ENCODE measurements at places on chromosomes 6 and 20. TPM values are rescaled to one million over a fixed set of nuclear protein-coding genes. Genes with fewer than 3 reads are reported as not detected.
A peak's percentile ranks its signal among the peaks of the same experiment; 100 is the strongest.

DNA sequence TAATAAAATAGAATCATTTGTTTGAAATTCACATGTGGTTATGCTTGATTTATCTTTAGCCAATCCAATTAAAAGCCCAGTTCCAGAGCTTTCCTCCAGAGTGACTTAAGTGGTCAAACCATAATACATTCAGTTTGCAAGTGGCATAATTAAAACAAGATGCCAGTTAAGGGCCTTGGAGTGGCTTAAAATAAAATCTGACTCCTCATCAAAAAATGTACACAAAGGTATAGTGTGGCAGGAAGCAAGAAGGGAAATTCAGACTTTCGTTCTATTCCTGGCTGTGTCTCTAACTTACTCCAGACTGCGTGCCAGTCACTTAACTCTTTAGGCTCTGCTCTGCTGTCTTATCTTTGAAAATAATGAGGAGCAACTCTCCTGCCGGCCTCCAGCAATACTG, 251.3 kb upstream of the PRND start:
- DNase-seq, result no peak
- H3K27me3 ChIP-seq, result no peaks in the 10 kb centered on the region
- no peak overlapping the region for H3K27ac ChIP-seq
- no peaks in the 10 kb centered on the region for H3K36me3 ChIP-seq
- H3K4me3 ChIP-seq, result no peak overlapping the region

MRS2 gene
- total RNA-seq, result 21.2 TPM

DNA sequence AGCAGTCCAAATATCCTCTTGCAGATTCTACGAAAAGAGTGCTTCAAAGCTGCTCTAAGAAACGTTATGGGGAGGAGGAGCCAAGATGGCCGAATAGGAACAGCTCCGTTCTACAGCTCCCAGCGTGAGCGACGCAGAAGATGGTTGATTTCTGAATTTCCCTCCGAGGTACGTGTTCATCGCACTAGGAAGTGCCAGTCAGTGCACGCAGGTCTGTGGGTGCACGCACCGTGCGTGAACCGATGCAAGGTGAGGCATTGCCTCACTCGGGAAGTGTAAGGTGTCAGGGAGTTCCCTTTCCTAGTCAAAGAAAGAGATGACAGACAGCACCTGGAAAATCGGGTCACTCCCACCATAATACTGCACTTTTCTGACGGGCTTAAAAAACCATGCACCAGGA, 272.1 kb upstream of the DEFB115 start:
- H3K36me3 ChIP-seq, result no peaks in the 10 kb centered on the region
- H3K27me3 ChIP-seq, result no peaks in the 10 kb centered on the region
- H3K4me3 ChIP-seq, result no peak overlapping the region
- DNase-seq, result no peak
- H3K27ac ChIP-seq, result no peak overlapping the region

- peaks cover 47% of the 10 kb centered on the region for H3K27me3 ChIP-seq
- no peak overlapping the region for H3K27ac ChIP-seq
- H3K4me1 ChIP-seq, result no peaks in the 10 kb centered on the region
- no peak overlapping the region for H3K4me3 ChIP-seq
These were observed 78.5 kb upstream of the TRDN start for GRCh38 chr6:123715006-123715863.

DNA sequence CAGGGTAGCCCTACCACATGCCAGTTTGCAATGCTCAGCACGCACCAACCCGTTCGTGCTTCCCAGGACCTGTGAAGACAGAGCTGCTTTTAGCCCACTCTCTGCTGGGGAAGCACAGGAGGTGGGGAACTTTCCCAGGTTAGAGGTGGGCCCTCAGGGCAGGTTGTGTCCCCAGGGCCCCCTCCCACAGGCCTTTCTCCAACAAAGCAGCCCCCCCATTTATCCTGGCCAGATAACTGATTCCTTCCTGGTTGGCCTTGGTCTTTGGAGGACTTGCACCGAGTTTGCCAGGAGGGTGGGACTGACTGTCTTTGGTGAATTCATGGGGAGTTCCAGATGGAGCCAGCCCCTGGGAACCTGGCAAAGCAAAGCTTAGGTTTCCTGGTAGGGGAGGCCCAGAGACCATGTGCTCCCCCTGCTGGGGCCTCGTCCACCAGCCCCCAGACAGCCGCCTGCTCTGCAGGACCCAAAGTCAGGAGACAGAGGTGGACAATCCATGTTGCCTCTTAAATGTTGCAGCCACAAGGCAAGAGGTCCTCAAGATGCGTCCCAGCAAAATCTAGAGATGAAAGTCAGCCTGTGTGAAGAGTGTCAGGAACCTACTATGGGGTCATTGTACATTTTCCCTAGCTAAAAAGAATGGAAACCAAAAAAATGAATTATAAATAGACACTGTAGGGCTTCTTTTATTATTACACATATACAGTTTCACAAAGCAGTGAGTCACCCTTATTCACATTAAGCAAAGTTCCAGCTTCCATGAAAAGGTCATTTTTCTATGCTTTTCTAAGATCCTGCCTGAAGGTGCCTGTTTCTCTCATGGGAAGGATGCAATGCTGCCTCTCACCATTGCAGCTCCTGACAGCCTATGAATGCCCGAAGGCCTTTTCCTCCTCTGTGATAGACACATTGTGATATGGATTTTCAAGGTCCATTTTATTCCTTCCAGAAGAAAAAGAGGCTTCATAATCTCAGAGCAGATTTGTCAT, 497.8 kb downstream of the PREX1 start:
- no peak overlapping the region for H3K27ac ChIP-seq
- no peak overlapping the region for H3K4me3 ChIP-seq
- H3K27me3 ChIP-seq, result peaks cover 96% of the 10 kb centered on the region
- no peaks in the 10 kb centered on the region for H3K4me1 ChIP-seq
- DNase-seq, result peak; percentile 23

DNA sequence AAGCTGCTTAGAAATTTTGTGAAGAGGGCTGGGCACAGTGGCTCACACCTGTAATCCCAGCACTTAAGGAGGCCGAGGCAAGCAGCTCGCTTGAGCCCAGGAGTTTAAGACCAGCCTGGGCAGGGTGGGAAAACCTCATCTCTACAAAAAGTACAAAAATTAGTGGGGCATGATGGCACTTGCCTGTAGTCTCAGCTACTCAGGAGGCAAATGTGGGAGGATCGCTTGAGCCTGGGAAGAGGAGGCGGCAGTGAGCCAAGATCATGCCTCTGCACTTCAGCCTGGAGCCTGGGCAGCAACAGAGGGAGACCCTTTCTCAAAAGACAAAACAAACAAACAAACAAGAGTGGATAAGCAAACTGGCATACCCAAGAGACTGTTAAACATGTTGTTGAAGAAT, 308.3 kb upstream of the ADGRB3 start:
- no peak for DNase-seq
- H3K4me3 ChIP-seq, result no peak overlapping the region
- no peak overlapping the region for H3K27ac ChIP-seq
- no peaks in the 10 kb centered on the region for H3K36me3 ChIP-seq

DNA sequence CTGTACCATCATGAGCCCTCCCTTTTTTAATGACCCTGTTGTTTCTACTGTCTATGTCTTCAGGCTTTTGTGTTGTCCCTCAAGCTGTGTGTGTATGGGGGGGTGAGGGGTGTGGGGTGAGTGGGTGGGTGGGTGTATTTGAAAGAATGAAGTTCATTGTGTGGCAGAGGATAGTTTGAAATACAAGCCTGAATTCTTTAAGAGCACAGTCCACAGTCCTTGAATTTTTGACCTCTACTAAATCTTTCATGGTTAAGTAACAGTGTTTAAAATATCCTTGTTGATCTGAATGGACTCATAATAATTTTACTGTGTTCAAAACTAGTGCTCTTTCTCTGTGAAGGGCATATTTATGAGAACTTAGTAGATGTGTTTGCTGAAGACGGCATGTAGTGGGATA, 10.0 kb downstream of the MRAP2 start:
- H3K27ac ChIP-seq, result no peak overlapping the region
- no peak overlapping the region for H3K4me3 ChIP-seq
- no peaks in the 10 kb centered on the region for H3K36me3 ChIP-seq
- H3K4me1 ChIP-seq, result no peaks in the 10 kb centered on the region

OR2H1 gene
- total RNA-seq, result not detected

- H3K27me3 ChIP-seq, result no peaks in the 10 kb centered on the region
- DNase-seq, result peak; percentile 68
- no peak overlapping the region for H3K4me3 ChIP-seq
- no peak overlapping the region for H3K27ac ChIP-seq
- H3K4me1 ChIP-seq, result peaks cover 5% of the 10 kb centered on the region
These were observed 20.6 kb upstream of the SGK2 start for GRCh38 chr20:43537921-43538877.

- peaks cover 23% of the 10 kb centered on the region for H3K27me3 ChIP-seq
- H3K4me3 ChIP-seq, result no peak overlapping the region
- H3K27ac ChIP-seq, result no peak overlapping the region
- DNase-seq, result no peak
These were observed 490.2 kb upstream of the SULF2 start for GRCh38 chr20:48275286-48276020.

DNA sequence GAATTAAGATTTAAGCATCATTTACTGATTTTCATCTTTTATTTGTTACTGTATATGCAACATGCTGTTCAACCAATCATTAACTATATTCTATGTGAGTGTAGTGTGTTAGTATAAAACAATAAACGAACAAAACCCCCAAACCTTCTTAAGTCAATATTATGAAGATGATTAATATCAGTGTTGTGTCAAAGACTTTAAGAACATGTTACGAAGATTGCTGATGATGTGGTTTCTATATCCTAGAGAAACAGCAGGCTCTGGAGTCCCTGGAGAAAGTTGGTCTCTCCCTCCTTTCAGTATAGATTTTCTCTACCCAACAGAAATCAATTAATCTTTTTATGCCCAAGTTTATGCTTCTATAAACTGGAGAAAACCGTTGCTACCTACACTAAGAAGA, 393.8 kb upstream of the HSF2 start:
- no peak overlapping the region for H3K4me3 ChIP-seq
- no peaks in the 10 kb centered on the region for H3K27me3 ChIP-seq

DNA sequence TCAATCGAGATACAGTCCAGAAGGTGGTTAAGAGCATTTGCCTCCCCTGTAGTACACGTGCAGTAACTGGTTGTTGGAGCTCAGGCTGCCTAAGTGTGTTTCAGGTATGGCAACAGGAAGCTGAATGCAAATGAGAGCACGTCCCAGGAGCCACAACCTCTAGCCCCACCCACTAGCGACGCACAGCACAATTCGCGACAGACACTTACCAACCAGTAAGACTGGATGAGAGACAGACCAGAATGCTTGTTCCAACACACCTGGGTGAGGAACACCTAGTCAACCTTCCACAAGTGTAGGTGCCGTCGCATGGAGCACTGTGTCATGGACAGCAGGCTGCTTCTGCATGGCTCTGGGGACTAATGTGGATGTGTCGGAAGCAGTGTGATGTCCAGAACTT, 7.2 kb upstream of the SERPINB1 start:
- no peak for DNase-seq
- no peak overlapping the region for H3K27ac ChIP-seq
- H3K4me1 ChIP-seq, result peaks cover 13% of the 10 kb centered on the region
- no peak overlapping the region for H3K4me3 ChIP-seq
- H3K27me3 ChIP-seq, result no peaks in the 10 kb centered on the region
- H3K36me3 ChIP-seq, result no peaks in the 10 kb centered on the region

DNA sequence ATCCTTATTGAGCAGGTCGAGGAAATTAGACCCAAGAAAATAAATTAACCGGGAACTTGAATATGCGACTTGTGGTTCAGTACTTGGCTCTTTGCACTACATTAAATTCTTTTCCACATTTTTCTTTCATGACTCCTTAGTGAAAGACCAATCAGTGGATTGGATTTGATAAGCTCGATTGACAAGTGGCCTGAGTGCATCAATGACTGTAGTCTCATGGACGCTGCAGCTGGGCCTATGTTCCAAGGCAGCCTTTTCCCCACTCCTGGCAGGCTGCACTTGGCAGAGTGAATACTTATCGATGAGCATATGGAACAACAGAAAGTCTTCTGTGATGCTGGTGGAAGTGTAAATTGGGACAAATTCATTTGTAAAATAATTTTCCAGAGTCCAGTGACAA, 210.8 kb upstream of the EXOC2 start:
- peaks cover 17% of the 10 kb centered on the region for H3K27me3 ChIP-seq
- DNase-seq, result peak; percentile 20

- no peaks in the 10 kb centered on the region for H3K4me1 ChIP-seq
- H3K27me3 ChIP-seq, result no peaks in the 10 kb centered on the region
- H3K36me3 ChIP-seq, result peaks cover 5% of the 10 kb centered on the region
- DNase-seq, result no peak
- no peak overlapping the region for H3K27ac ChIP-seq
These were observed 18.6 kb downstream of the ADGRF1 start for GRCh38 chr6:47023573-47023972.

DNA sequence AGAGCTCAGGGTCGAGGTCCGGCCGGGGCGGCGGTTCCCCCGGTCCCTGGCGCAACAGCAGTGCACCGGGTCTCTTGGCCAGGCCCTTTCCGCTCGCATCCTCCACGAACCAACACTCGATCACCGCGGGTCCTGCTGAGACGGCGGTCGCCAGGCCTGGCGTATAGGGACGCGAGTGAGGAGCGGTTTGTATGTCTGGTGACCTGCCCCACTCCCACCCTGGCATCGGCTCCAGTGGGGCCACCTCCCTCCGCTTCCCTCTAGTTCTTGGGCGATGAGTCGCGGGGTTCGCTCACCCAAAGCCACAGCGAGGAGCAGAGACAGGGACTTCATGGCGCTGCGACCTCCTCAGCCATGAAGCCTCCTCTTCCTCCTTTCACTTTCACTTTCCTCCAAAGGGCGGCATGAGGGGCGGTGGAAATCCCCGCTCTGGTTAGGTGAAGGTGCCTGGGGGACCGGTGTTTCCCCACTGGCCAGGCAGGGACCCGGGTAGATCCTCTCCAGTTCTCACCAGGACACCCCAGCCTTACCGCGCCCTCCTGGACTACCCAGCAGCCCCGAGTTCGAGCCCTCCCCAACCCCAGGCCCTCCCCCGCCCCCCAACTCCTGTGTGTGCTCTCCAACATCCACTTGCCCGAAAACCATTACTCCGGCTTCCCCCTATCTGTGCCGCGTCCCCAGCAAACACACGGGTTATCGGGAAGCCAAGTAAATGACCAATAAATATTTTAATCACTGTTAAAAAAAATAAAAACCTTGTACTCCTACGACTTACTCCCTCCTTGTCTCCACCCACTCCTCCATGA, at the start of gene TAPBP:
TSS of gene TAPBP (minus strand) at position 370 of the 806 bp plus-strand sequence. CDS start at position 333, 37 bp downstream.
- H3K27ac ChIP-seq, result peak within 1 kb of the TSS; percentile 99
- H3K36me3 ChIP-seq, result peaks cover 81% of the 10 kb centered on the region
- H3K27me3 ChIP-seq, result no peaks in the 10 kb centered on the region
- H3K4me3 ChIP-seq, result peak within 1 kb of the TSS; percentile 96
- peaks cover 37% of the 10 kb centered on the region for H3K4me1 ChIP-seq
- DNase-seq, result peak; percentile 74

SLC35F1 gene
- total RNA-seq, result not detected

GRCh38 chr6:127263481-127263880, 3.2 kb upstream of the RNF146 start:
- peaks cover 6% of the 10 kb centered on the region for H3K36me3 ChIP-seq
- no peak overlapping the region for H3K4me3 ChIP-seq
- no peaks in the 10 kb centered on the region for H3K4me1 ChIP-seq
- no peaks in the 10 kb centered on the region for H3K27me3 ChIP-seq

- no peak overlapping the region for H3K27ac ChIP-seq
- no peak for DNase-seq
- H3K27me3 ChIP-seq, result no peaks in the 10 kb centered on the region
- H3K4me3 ChIP-seq, result no peak overlapping the region
- H3K36me3 ChIP-seq, result no peaks in the 10 kb centered on the region
These were observed 31.9 kb downstream of the DUSP22 start for GRCh38 chr6:324116-324728.
